ENCODE measurements at places on chromosomes 5 and 9. TPM values are rescaled to one million over a fixed set of nuclear protein-coding genes. Genes with fewer than 3 reads are reported as not detected.

Gene CLTA
- total RNA-seq = 431 TPM

Gene DBH
- not detected for total RNA-seq

Gene ASPN
- 27.6 TPM for total RNA-seq

Gene FSTL4
- not detected for total RNA-seq

Gene TLN1
- 344 TPM for total RNA-seq

Gene LMAN2
- 195 TPM for total RNA-seq

Gene NOXA1
- total RNA-seq = 0.23 TPM

Gene PCDHB8
- total RNA-seq = not detected

Gene TAF11L10
- total RNA-seq = not detected

Gene GARNL3
- total RNA-seq = 1.4 TPM

Gene SPATA31C1
- total RNA-seq = not detected

Gene ARL14EPL
- not detected for total RNA-seq

Gene PCDHB9
- total RNA-seq = 0.43 TPM

Gene LCN1
- total RNA-seq = not detected

Gene EPB41L4A
- total RNA-seq = not detected

Gene OTP
- not detected for total RNA-seq

Gene MLANA
- not detected for total RNA-seq

Gene PNPLA7
- total RNA-seq = 0.23 TPM

Gene IRX2
- 7.2 TPM for total RNA-seq

Gene C5orf34
- 0.58 TPM for total RNA-seq
